ENCODE measurements at places on chromosomes 2 and 18.

GRCh38 chr2:166329465-166329864 lies 46.3 kb downstream of the SCN9A start:
- no peak for DNase-seq

DNA sequence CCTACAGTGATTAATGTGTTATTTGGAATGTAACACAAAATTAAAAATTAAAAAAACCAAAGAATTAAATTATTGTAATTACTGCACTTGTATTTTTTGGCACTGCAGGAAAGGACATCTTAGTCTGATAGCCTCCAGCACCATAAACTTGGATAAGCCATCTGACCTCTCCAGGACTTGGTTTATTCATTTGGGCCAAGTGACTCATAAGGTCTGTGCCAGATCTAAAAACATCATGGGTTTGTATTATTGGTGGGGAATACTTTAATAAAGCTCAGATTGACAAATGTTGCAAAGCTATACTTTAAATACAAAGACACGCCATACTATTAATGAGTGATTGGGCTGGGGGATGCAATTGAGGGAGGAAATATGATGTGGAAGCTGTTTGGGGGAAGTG lies 225.2 kb downstream of the ZNF521 start:
- DNase-seq: peak; percentile 8

DNA sequence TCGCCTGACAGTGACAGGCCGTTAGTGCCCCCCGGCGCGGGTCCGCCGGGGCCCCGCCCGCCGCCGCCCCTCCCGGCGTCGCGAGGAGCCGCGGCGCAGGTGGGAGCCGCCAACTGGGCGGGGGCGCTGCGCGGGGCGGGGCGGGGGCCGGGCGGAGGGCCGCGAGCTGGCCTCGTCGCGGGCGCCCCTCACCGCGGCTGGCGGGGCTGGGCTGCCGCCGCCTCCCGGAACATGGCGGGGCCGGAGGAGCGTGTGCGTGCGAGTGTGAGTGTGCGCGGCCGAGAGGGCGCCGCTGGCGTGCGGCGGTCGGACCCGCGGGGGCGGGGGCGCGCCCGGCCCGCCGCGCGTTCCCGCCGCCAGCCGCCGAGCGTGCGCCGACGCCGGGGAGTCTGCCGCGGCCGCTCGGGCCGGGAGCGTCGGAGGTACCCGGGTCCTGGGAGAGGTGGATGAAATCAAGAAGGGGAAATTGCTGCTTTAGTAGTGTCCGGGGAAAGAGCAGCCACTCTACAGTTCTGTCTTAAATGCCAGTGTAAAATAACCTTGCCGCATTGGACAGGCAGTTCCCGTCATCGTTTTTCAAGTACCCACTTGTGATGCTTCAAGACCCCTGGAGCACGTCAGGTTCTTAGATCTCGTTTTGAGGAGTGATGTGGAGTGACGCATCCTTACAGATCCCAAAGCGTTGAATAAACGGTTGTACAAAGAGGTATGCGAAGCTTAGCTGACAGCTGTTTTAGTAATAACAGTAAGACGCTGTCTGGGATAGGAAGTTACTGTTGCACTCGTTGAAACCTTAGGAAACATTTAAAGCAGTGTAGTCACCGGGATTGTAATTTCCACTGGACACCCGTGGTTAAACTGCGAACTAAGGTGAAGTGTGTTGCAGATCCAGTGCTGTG lies 836 bp downstream of the ANKRD12 start:
- peak; percentile 90 for DNase-seq

- DNase-seq: no peak
Measured at GRCh38 chr18:45066886-45067285, 386.2 kb downstream of the SETBP1 start.

- no peak for DNase-seq
Measured at GRCh38 chr2:126717928-126718327, 62.0 kb downstream of the GYPC start.

DNA sequence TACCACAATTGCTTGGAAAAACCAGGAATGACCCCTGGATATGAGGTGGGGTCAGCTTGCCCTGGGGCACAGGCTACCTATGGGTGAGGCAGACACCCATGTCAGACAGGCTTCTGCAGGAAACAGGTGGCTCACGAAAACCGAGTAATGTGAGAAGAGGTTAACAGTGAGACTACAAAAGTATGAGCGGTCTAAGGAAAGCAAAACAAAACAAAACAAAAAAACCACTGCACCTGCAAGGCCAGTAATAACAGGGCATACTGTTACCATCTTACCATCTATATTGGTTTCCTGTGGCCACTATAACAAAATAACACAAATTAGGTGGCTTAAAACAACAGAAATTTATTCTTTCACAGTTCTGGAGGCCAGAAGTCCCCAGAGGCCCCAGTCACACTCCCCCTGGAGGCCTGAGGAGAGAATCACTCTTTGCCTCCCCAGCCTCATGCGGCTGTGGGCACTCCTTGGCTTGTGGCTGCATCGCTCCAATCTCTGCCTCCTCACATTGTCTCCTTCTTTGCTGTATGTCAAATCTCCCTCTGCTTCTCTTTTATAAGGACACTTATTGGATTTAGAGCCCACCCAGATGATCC lies 86.6 kb upstream of the EPC2 start:
- no peak for DNase-seq

DNA sequence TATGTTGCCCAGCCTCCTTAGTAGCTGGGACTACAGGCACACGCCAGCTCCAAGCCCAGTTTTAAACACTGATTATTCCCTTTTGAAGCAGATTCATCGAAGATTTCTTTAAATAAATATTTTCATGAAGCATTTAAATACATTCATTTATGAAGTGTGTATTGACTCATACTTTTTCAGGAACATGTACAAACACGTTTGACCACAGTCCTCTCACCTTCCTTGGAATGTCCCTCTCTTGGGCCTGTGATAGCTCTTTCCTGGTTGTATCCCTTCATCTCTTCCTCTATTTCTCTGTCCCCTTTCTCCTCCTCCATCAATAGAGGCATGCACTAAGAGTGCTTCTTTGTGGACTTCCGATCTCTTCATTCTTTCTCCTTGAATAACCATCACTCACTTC lies 2.5 kb downstream of the PSTPIP2 start:
- peak; percentile 45 for DNase-seq

GRCh38 chr2:190202604-190203003 lies 117.0 kb downstream of the HIBCH start:
- DNase-seq: no peak

GRCh38 chr2:145412155-145412554 lies 892.2 kb upstream of the ZEB2 start:
- no peak for DNase-seq

DNA sequence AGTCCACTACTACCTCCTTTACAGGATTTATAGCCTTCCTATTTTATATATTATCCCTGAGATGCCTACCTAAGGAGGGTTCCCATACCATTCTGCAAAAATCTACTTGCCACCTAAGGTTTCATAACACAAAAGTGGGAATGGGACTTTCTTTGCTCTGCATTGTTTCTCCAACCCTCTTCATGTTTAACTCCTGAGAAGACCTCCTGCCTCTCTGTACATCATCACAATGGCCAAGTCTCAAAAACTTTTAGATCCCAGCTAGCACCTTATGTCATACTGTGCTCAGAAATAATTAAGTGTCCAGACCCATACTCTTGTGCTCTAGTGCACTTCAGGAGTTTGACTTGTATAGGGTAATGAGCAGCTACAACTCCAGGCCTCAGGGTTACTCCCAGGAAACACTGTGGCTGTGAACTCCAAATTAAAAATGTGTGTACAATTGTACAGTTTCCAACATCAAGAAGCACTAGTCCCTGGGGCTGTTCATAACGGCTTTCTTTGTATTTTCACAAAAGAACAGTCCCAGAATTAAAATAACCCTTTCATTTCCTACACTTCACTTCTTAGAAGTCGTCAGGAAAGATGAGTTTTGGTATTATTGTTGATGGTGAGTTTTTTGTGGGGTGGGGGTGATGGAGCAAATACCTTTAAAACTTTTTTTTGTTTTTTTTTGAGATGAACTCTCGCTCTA lies 39.4 kb downstream of the METAP1D start:
- DNase-seq: no peak

- no peak for DNase-seq
Measured at GRCh38 chr18:9803063-9803697, 82.6 kb upstream of the TXNDC2 start.

DNA sequence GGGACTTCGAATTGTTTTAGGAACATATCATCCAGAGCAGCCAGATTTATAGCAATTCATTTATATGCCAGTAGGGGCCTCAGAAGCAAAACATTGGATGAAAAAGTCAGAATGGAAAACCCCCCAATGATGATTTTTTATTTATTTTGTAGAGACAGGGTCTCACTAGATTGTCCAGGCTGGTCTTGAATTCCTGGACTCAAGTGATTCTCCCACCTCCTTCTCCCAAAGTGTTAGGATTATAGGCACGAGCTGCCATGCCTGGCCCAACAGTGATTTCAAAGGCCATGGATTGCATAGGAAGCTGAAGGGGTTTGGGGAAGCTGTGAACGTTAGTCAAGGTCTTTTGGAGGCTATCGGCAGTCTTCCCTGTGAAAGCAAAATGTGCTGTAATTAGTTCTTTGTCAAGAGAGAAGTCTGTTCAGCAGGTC lies 21.9 kb upstream of the MCFD2 start:
- DNase-seq: peak; percentile 8

GRCh38 chr18:56309104-56309503 lies 329.3 kb downstream of the TXNL1 start:
- DNase-seq: no peak

DNA sequence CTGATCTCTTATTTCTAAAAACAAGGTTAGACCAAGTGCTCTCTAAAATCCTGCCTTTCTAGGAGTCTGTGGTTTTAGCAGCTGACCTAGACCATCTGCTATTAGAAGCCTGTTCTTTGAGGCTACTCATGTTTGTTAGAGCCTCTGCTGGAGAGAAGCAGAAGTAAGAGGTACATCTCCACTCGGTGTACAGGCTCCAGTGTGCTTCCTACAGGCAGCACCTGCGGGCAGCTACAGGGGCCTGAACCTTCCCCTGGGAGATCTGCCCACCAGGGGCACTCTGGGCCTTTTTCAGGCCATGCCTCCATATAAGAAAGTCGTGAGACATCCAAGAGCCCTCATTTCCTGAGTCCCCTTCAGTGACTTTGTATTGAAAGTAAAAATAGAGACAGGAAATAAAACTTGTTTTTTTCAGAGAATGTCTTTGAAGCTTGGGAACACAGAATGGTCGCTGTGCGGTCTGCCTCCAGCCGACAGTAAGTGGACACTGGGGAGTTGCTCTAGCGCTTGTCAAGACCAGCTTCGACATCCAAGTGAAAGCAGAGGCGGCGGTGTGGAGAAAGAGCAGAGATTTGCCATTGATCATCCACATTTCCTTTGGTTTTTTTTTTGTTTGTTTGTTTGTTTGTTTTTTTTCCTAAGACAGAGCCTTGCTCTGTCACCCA lies 31.7 kb downstream of the ONECUT2 start:
- peak; percentile 1 for DNase-seq

DNA sequence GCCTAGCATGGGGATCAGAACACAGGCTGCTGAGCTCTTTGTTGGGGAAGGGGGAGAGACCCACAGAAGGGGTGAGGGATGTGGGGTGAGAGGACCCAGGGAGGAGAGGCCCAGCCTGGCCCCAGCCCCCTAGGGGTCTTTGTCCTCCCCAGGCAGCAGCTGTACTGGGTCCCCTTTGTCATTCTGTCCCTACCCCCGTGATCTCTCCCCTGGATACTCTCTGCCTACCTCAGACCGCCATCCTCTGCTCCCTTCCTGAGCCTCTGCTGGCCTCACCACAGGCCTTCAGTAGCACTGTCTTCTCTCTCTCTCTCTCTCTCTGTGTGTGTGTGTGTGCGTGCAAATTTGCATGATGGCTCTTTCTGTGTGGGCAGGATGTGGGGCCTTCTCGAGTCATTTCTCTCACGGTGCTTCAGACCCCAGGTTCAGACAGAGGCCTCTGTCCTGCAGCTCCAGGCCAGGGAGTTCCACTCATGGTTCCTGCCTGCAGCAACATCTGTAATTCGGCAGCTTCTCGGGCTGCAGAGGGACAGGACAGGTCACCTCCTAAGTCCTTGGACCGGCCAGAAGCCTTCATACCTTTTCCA lies 1.4 kb downstream of the PSD4 start:
- DNase-seq: no peak

DNA sequence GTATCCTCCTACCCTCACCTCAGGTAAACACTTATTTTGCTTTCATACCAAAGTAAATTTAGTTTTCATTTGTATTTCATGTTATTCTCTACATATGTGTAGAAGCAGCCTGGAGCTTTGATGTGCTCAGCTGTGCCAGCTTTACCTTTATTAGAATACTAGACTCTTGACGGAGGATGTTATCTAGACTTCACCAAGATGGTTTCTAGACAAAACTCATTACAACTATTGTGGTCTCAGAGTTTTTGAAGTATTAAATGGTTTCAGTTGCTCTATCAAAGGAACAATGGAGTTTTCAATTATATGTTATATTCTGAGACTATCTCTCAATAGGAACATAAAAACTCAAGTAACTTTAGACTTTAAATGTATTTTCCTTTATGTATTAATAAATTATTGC lies 5.0 kb upstream of the IL18RAP start:
- DNase-seq: no peak

DNA sequence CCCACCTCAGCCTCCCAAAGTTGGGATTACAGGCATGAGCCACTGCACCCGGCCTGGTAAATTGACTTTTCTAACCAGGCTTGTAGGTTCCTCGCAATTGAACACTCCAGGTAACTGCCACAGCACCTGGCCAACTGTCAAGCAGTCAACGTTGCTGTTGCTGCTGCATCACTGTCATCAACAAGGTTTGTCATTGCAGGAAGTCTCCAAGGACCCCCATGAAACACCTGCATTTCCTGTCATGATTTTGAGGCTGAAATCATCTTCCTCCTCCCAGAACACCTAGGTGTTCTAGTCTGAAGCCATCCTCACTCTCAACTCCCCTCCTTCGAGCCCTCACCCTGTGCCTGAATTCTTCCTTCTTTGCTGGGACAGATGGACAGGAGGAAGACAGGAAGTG lies 29.7 kb downstream of the GYPC start:
- no peak for DNase-seq

DNA sequence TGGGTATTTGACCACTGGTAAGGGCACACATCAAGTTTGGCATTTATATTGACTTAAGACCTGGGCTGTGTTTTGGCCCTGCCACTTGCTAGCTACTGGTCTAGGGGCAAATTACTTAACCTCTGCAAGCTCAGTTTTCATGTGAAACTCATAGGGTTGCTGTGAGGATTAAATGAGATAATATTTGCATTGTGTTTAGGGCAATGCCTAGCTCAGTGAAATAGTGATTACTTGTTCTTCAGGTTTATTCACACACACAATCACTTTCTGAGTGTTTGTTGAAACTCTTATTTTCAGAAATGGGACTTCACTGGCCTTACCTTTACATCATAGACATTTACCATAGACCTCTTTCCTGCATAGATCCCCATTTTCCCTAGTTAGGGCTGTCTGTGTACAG lies 12.3 kb downstream of the CERS6 start:
- DNase-seq: no peak

GRCh38 chr2:150859877-150860276 lies 372.4 kb upstream of the RND3 start:
- DNase-seq: no peak

GRCh38 chr2:31694444-31694843 lies 113.7 kb upstream of the SRD5A2 start:
- DNase-seq: no peak

DNA sequence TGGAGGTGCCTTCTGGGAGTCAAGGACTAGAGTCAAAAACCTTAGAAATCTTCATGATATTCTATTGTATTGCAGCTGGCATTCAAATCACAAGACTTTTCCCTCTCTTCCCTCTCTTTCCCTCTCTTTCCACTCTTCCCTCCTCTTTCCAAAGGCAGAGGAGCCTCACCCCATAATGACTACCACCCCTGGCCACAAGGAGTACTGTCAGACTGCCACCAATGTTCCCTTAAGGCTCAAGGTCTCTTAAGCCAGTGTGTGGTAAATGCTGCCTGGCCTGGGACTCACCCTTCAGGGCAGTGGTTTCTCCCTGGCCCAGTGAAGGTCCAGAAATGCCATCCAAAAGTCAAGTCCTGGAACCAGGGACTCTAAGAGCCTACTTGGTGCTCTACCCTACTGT lies 605.9 kb upstream of the PKDCC start:
- DNase-seq: no peak
